Fibroblast of skin of left quadriceps (primary cell): ENCODE measurements at places on chromosomes 13 and 19.

GRCh38 chr13:112675366-112675756, 14.5 kb upstream of the ATP11A start:
- no peak for DNase-seq

GRCh38 chr13:20796791-20797508, 23.2 kb upstream of the EEF1AKMT1 start:
- no peak for DNase-seq

DNA sequence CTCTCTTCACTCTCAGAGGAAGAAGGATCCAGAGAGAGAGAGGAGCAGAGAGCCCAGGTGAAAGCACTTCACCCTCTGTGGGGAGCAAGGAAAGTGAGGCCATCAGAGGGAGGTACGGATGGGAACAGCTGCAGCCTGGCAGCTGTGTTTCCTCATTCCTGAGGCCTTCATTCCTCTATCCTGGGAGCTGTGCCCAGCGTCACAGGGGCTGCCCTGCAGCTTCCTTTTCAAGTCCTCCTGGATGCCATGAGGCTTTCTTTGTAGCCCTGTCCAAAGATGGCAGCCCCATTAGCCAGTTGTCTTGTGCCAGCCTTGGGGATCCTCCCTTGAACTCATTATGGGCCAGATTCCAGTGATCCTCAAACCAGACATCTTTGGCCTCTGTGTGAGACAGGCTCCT, 76.8 kb upstream of the PCDH8 start:
- DNase-seq = no peak

DNA sequence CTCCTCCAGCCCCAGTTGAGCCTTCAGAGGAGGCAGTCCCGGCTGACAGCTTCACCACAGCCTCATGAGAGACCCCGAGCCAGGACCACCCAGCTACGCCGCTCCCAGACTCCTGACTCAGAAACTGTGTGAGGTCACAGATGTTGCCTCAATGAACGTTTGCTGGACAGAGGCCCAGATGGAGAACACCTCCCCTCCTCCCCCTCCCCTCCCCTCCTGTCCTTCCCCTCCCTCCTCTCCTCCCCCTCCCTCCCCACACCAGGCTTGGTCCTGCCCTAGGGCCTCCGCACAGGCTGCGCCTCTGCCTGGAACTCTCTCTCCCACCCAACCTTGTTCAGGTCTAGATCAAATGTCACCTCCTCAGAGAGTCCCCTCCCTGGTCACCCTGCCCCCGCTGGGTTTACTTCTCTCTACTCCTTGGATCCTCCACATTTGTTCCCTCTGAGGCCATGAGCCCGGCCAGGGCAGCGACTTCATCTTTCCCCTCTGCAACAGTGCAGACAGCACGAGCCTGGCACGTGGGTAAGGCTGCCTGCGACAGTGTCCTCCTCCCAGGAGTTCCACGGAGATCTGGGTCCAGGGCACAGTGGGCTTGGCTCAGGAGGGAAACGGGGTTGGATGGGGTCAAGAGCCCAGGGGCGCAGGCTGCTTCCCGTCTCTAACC, 17.4 kb downstream of the PIP5K1C start:
- no peak for DNase-seq

DNA sequence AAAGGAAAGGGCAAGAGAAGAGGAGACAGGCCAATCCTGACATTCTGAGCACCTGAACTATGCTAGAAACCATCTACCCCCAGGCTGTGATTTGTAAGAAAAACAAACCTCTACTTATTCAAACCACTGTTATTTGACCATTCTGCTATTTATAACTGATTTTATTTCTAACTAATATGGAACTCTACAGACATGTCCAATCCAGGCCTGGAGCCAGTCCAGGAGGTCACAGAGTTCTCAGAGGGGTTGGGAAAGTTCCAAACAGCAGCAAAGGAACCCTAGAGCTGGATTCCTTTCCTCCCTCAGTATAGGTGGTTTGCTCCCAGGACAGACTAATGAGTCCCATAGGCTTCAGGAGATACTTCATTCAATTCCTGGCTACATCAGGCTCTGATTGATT, 24.2 kb downstream of the SIAH3 start:
- DNase-seq = no peak

GRCh38 chr19:43765109-43765876, 10.5 kb upstream of the SMG9 start:
- peak; percentile 87 for DNase-seq

GRCh38 chr19:11239377-11240000, at the start of gene ANGPTL8:
TSS of gene ANGPTL8 (plus strand) at chr19:11239619. CDS start at chr19:11239638, 19 bp downstream.
- no peak for DNase-seq

DNA sequence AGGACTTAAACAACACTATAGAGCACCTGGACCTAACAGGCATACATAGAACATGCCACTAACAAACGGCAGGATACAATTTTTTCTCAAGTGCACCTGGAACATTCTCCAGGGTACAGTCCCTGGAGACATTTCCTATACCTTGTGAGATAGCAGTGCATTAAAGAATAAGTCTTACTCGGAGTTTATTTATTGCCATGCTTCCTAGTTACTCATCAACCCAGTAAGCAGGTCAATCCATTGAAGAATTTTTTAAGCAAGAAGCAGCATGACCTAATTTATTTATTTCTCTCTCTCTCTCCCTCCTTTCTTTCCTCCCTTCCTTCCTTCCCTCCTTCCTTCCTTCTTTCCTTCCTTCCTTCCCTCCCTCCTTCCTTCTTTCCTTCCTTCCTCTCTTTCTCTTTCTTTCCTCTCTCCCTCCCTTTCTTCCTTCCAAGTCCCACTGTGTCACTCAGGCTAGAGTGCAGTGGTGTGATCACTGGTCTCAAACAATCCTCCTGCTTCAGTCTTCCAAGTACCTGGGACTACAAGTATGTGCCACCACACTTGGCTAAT, 6.6 kb upstream of the TFDP1 start:
- no peak for DNase-seq

DNA sequence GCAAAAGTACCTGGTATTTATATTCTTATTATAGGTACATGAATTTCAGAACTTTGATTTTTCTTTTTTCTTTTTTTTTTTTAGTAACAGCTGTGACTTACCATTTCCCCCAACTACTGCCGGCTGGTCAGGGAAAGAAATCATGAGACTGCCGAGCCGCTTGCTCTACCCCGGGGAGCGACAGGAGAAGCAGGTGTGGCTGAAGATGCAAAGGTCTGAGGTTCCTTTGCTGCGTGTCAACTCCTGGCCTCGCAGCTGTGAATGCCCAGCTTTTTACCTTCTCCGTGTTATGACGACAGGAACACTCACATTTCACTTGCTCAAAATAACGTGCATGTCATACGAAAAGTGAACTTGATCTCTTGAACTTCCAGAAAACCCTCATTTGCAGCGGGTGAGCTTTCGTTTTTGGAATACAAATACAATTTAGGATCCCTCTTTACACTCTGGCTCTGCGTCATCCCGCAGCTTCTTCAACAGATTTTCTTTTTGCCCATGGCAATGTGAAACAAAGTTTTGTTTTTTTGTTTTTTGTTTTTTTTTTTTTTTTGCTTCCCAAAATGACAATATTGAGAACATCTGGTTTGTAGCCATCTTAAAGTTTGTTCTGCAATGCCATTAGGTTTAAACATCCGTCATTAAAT, 117.9 kb downstream of the EFNB2 start:
- DNase-seq = no peak

DNA sequence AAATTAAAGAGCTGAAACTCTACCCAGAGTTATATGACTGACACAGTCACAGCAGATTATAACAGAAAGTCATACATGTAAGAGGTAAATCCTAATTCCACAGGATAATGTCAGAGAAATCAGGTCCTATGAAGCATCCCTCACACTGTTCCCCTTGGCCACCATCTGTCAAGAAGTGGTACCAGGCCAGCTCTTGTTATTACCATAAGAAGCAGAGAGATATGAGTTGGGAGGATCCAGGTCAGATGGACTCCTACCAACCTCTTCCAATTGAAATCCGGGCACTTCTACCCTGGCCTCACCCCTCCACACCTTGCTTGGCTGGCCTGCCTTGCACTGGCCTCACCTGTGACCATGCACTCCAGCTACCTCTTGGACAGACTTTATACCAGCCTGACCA, 353.2 kb downstream of the DNAJC15 start:
- no peak for DNase-seq

- no peak for DNase-seq
These were observed 195.8 kb downstream of the FOXO1 start for GRCh38 chr13:40470660-40471059.

GRCh38 chr13:51275101-51275500, 52.9 kb downstream of the FAM124A start:
- DNase-seq = no peak

- DNase-seq = no peak
These were observed 5.0 kb downstream of the CBLC start for GRCh38 chr19:44782729-44783128.

- DNase-seq = no peak
These were observed 41.4 kb downstream of the SLC7A9 start for GRCh38 chr19:32828139-32828538.

- no peak for DNase-seq
These were observed 4.0 kb upstream of the ZNF701 start for GRCh38 chr19:52566121-52566520.

DNA sequence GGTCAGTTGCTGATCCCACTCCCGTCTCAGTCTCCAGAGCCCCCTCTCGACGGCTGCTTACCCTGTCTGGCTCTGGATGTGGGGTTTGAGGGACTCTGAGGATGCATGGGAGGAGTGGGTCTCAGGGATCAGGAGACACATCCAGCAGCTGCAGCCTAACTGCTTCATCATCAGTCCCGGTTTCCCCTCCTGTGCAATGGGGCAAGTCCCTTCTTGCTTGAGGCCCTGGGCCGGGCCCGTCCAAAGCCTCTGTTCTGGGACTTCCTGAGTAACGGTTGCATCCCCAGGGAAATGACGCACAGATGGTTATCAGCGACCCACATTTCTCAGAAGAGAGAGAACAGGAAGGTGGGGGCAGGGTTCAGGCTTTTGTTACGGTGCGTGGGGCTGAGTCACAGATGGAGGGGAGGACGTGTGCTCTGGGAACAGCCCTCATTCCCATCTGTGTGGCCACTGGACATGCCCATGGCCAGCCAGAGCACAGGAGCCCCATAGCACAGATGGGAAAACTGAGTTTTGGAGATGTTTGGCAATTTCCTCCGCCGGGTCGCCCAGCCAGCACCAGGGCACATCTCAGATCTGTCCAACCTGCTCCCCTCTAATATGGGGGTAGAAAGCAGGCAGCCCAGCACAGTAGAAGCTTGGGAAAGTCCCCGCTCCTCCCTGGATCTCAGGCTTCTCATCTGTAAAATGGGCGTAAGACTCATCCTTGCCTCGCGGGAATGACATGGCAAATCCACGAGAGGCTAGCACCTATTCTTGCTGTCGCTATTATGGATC, 19.3 kb downstream of the GNA15 start:
- peak; percentile 97 for DNase-seq

DNA sequence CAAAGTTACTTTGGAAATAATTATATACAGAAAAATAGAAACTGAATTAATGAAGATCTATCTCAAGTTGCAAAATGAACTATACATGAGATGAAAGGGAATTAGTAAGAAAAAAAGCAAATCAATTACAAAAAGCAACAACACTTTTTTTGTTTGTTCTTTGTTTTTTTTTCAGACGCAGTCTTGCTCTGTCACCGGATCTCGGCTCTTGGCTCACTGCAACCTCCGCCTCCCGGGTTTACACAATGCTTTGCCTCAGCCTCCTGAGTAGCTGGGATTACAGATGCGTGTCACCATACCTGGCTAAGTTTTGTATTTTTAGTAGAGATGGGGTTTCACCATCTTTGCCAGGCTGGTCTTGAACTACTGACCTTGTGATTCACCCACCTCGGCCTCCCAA, 2.2 kb downstream of the ZNF415 start:
- DNase-seq = no peak

GRCh38 chr13:41916173-41916954, 44.5 kb downstream of the VWA8 start:
- peak; percentile 83 for DNase-seq

GRCh38 chr13:101942038-101942437, 459.8 kb downstream of the FGF14 start:
- no peak for DNase-seq

- DNase-seq = no peak
These were observed 8.4 kb downstream of the ARRDC2 start for GRCh38 chr19:18016209-18016910.

DNA sequence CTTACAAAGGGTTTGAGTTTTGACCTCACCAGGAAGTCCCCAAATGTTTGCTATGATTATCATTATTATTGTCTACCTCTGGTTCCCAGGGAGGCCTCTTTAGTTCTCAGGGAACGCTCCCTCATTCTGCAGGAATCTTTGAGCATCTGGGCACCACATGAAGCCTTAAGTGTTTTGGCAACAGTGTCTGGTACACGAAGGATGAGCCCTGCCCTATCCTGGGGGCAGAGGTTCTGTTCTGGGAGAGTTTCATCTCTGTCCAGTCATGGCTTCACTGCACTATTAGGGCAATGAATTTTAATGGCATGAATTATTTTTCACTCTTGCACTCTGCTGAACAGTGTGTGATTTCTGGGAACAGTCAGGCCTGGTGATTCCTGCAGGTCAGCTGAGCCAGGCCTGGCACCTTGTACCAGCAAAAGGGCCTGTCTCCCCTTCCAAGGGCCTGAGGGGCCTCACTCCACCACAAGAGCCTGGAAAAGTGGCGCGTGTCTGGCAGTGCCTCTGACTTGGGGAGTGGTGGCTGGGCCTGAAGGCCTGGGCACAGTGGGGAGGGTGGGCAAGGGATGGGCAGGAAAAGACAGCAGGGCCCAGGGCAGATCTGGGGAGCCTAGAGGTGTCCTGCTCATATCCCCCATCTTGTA, 4.6 kb downstream of the FAM187B start:
- no peak for DNase-seq

- DNase-seq = no peak
These were observed 426.2 kb upstream of the DACH1 start for GRCh38 chr13:72293206-72293605.

DNA sequence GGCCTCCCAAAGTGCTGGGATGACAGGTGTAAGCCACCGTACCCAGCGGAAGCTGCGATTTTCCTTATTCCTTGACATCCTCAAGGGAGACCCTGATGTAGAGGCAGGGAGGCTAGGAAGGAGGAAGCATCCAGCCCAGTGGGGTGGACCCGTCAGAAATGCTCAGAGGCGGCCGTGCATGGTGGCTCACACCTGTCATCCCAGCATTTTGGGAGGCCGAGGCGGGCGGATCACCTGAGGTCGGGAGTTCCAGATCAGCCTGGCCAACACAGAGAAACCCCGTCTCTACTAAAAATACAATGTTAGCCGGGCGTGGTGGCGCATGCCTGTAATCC, 11.6 kb downstream of the GZMM start:
- no peak for DNase-seq

- peak; percentile 44 for DNase-seq
These were observed 130.6 kb downstream of the DLEU7 start for GRCh38 chr13:50712881-50713280.

- DNase-seq = no peak
These were observed 32.7 kb downstream of the TMEM255B start for GRCh38 chr13:113791761-113792160.

- no peak for DNase-seq
These were observed 16.1 kb downstream of the MKNK2 start for GRCh38 chr19:2034729-2035589.

- no peak for DNase-seq
These were observed 307.0 kb downstream of the ZNF536 start for GRCh38 chr19:30679153-30679702.
